ENCODE measurements at places on chromosomes 5 and 9. TPM values are rescaled to one million over a fixed set of nuclear protein-coding genes. Genes with fewer than 3 reads are reported as not detected.

DNA sequence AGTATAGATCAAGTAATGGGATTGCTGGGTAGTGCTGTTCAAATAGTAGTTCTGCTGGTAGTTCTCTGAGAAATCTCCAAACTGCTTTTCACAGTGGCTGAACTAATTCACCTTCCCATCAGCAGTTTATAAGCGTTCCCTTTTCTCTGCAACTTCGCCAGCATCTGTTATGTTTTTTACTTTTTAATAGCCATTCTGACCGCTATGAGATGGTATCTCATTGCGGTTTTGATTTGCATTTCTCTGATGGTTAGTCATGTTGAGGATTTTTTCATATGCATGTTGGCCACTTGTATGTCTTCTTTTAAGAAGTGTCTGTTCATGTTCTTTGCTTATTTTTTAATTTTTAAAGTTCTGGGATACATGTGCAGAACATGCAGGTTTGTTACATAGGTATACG is 279.2 kb upstream of the NREP start:
- no peaks in the 10 kb centered on the region for H3K27me3 ChIP-seq
- no peaks in the 10 kb centered on the region for H3K36me3 ChIP-seq
- H3K4me3 ChIP-seq, result no peak overlapping the region
- no peaks in the 10 kb centered on the region for H3K4me1 ChIP-seq
- no peak overlapping the region for H3K27ac ChIP-seq

DNA sequence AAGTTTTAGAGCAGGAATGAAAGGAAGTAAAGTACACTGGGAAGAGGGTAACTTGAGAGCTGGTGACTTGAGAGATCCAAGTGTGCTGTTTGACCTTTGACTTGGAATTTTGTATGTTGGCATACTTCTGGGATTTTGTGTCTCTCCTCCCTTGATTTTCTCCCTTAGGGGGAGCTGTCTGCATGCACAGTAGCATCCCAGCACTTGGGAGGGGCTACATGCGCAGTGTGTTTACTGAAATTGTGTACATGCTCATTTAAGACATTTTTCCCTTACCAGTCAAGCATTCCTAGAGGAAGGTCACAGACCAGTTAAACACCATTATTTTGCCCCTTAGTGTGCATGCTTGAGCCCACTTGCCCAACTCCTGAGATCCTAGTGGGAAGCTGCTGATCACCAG is 120.1 kb downstream of the ZNF622 start:
- H3K36me3 ChIP-seq, result no peaks in the 10 kb centered on the region
- no peaks in the 10 kb centered on the region for H3K4me1 ChIP-seq
- no peak for DNase-seq
- no peak overlapping the region for H3K27ac ChIP-seq

DNA sequence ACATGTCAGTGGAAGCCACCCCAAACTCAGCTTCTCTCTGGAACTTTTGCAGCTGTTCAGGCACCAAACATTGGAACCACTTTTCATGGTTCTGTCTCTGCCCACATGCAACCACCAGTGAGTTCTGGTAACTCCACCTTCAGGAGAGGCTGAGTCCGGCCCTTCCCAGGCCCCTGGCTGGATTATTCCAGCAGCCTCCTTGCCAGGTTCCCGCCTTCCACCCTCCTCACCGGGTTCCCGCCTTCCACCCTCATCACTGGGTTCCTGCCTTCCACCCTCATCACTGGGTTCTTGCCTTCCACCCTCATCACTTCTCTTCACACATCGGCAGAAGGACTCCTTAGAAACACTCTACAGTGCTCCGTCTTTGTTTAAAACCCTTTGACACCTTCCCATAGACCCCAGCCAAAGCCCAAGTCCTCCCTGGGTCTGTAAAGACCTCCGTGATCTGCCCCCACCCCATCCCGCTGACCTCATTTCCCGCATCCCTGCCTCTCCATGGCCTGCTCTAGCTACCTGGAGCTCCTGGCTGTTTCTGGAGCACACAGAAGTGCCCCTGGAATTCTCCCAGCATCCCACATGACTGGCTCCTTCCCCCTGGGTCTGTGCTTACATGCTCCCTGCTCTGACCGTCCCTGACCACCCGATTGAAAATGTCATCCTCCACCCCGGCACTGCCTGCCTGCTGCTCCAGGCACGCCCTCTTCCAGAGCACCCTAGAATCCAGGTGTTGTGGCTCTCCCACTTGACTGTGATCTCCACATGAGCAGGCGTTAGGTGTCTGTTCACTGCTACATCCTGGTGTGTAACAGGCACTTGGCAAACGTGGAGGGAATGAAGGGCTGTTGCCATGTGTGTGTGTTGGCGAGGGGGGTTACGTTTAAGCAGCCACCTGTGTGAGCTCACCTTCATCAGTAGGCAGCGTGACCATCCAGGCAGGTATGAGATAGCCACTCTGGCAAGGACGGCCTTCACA is 17.7 kb downstream of the ROPN1L start:
- DNase-seq, result no peak
- H3K27ac ChIP-seq, result no peak overlapping the region
- no peaks in the 10 kb centered on the region for H3K36me3 ChIP-seq
- H3K27me3 ChIP-seq, result no peaks in the 10 kb centered on the region
- no peak overlapping the region for H3K4me3 ChIP-seq

DNA sequence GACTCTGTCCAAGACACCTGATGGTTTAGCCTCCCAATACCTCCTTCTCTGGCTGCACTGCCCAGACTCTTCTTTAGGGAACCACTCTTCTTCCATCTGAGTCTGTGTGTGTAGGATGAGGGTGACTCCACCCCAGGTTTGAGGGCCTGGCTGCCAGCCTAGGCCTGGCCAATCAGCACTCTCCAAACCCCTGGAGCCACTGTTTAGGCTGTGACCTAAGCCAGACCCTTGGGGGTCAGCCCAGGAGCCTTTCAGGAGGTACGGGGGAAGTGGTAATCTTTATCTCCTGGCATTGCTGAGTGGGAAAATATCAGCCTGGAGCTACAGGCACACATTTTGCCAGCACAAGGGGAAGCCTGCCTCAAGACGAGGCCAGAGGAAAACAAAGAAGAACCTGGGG is 6.2 kb upstream of the ERGIC1 start:
- H3K27me3 ChIP-seq, result no peaks in the 10 kb centered on the region
- no peak overlapping the region for H3K27ac ChIP-seq
- no peak for DNase-seq
- H3K4me3 ChIP-seq, result no peak overlapping the region

- H3K27me3 ChIP-seq, result no peaks in the 10 kb centered on the region
- H3K4me1 ChIP-seq, result no peaks in the 10 kb centered on the region
- H3K27ac ChIP-seq, result peak overlapping the region; percentile 69
- H3K36me3 ChIP-seq, result no peaks in the 10 kb centered on the region
Observed at GRCh38 chr9:110282018-110282738, 25.9 kb upstream of the TXN start.

DNA sequence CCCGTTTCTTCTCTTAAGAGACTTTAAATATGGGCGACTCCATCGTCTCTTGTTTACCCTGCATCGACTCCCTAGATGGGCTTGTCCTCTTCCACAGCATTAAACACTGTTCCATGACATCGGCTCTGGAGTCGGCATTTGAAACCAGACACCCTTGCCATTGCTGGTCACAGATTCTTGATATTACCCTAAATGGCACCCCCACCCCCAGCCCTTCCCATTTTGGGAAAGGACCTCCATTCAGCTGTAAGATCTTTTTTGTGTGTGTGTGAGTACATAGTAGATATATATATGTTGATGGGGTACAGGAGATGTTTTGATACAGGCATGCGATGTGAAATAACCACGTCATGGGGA is 51.1 kb upstream of the SH3PXD2B start:
- H3K36me3 ChIP-seq, result no peaks in the 10 kb centered on the region
- peak overlapping the region; percentile 50 for H3K27ac ChIP-seq

DNA sequence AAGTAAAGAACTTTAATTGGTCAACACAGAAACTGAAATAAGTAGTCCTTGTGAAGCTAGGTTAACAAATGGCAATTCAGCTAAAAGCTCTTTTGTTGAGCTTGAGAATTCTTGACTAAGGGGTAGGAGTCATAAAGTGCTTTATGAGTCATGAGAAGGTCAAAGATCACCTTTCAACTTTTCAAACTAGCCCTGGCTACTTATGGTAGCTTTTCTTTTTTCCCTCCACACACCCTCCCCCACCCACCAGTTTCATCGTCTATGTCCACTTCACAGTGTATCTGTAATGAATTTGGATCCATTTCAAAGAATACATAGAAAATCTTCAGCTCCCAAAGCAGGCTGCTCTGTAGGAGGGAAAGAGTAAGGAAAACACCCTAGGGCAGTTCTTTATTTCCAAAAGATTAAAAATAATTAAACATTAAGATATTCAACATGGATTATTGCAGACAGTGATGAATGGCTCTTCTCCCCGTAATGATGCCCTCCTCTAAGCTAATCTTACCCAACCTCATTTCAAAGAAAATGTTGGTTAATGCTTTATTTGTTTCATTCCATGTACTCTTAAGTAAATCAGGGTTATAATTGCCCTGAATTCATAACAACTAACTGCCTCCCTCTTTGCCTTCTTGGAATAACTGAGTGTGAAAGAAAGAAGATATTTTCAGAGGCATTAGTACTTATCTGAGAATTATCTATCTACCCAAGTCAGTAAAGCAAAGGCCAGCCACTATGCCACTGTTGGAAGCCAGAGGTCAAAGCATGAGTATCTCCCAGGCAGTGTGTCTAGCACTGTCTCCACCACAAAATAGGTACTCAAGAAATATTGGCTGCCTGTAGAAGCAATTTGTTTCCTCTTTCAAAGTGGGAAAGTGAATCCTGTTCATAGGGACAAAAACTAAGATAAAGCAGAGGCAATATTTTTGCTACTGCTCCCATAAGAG is 290.6 kb downstream of the PIK3R1 start:
- no peak overlapping the region for H3K27ac ChIP-seq
- DNase-seq, result no peak
- H3K4me3 ChIP-seq, result no peak overlapping the region
- no peaks in the 10 kb centered on the region for H3K36me3 ChIP-seq

- peak overlapping the region; percentile 99 for H3K27ac ChIP-seq
- no peaks in the 10 kb centered on the region for H3K27me3 ChIP-seq
- DNase-seq, result no peak
- H3K4me3 ChIP-seq, result peak overlapping the region; percentile 86
Observed at GRCh38 chr5:61329550-61330128, 2.4 kb upstream of the ZSWIM6 start.

DNA sequence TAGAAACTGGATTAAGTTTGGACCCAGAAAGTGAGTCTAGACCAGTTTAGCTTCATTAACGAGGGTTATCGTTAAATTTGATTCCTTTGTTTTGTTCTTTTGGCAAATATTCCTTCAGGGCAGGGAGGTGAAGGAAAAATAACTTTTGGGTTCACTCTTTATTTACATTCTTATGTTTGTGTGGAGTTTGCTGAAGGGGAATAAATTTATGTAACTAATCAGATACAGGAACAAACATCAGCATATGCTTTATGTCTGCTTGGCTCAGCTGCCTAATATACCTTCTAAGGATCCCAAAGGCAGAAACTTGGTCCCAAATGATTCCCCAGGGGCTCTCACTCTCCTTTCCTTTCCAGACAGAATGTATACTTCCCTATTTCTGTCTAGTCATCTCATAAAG is 132.4 kb downstream of the MCTP1 start:
- no peak overlapping the region for H3K27ac ChIP-seq
- no peak for DNase-seq
- H3K36me3 ChIP-seq, result no peaks in the 10 kb centered on the region
- no peaks in the 10 kb centered on the region for H3K27me3 ChIP-seq
- H3K4me3 ChIP-seq, result no peak overlapping the region
- no peaks in the 10 kb centered on the region for H3K4me1 ChIP-seq

GRCh38 chr9:32502464-32502863 is 23.5 kb downstream of the RIGI start:
- no peaks in the 10 kb centered on the region for H3K4me1 ChIP-seq
- DNase-seq, result no peak
- H3K27ac ChIP-seq, result no peak overlapping the region
- no peaks in the 10 kb centered on the region for H3K27me3 ChIP-seq
- H3K36me3 ChIP-seq, result no peaks in the 10 kb centered on the region

DNA sequence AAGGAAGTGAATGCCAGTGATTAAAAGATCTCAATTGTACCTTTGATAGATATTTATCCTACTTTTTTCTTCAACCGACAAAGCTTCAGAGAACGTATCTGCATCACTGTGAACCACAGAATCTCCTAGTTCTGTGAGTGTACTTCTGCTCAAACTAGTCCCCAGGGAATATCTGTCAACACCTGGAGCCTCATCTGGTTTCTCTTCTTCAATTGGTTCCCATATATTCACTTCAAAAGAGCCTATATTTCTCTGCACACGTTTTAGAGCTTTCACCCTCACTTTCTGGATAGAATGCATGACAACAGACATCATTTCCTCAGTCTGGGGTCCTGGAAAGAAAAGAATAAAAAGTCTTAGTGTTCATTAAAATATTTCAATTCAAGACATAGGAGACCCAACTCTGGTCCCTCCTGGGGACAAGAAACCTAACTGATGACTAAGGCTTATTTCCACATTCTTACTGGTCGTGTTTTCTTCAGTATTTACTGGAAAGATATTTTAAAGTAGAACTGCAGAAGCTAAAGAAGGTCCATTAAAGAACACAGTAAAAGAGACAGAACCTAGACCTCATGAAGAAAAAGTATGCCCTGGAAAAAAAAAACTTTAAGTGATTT is 64.3 kb downstream of the CPLANE1 start:
- no peak for DNase-seq
- H3K36me3 ChIP-seq, result no peaks in the 10 kb centered on the region
- H3K27me3 ChIP-seq, result no peaks in the 10 kb centered on the region
- no peak overlapping the region for H3K27ac ChIP-seq
- no peak overlapping the region for H3K4me3 ChIP-seq

GRCh38 chr5:80177236-80177635 is 78.6 kb downstream of the SERINC5 start:
- no peaks in the 10 kb centered on the region for H3K27me3 ChIP-seq
- H3K4me1 ChIP-seq, result peaks cover 24% of the 10 kb centered on the region
- H3K27ac ChIP-seq, result no peak overlapping the region

GRCh38 chr5:82011761-82012160 is 39.9 kb downstream of the ATG10 start:
- no peak overlapping the region for H3K4me3 ChIP-seq
- no peak overlapping the region for H3K27ac ChIP-seq
- H3K27me3 ChIP-seq, result no peaks in the 10 kb centered on the region
- H3K4me1 ChIP-seq, result no peaks in the 10 kb centered on the region
- no peak for DNase-seq
- H3K36me3 ChIP-seq, result no peaks in the 10 kb centered on the region

- no peaks in the 10 kb centered on the region for H3K4me1 ChIP-seq
- no peaks in the 10 kb centered on the region for H3K27me3 ChIP-seq
- no peak for DNase-seq
Observed at GRCh38 chr5:44821164-44821563, 12.4 kb downstream of the MRPS30 start.

The ZBED3 gene
- total RNA-seq, result 4.1 TPM

The CCDC192 gene
- not detected for total RNA-seq

The COL5A1 gene
- total RNA-seq, result 6.7 TPM
